Coronary artery (tissue), 2 donors: ENCODE measurements at places on chromosomes 13 and 19.

DNA sequence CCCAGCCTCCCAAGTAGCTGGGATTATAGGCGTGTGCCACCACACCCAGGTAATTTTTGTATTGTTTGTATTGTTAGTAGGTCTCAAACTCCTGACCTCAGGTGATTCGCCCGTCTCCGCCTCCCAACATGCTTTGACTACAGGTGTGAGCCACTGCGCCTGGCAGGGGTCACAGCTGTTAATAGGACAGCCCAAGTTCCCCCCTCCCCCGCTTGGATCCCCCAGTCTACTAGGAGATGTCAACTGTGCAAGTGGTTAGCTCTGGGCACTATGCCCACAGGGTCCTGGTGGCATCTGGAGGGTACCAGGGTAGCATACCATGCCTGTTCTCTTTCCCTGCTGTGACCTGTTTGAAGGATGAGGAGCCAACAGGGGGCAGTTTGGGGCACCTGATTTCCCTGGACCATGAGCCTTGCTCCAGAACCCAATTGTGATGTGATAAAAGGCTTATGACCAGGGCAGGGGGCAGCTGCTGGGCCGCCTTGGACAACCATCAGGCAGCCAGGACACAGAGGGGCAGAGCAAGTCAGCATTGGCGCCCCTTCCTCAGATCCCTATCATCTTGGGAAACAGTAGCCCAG lies at the start of gene TSPAN16:
Gene TSPAN16, plus strand, starts transcription at position 496 of the 581 bp plus-strand sequence. CDS start 138 bp downstream, outside the sequence.
- DNase-seq = no peak

DNA sequence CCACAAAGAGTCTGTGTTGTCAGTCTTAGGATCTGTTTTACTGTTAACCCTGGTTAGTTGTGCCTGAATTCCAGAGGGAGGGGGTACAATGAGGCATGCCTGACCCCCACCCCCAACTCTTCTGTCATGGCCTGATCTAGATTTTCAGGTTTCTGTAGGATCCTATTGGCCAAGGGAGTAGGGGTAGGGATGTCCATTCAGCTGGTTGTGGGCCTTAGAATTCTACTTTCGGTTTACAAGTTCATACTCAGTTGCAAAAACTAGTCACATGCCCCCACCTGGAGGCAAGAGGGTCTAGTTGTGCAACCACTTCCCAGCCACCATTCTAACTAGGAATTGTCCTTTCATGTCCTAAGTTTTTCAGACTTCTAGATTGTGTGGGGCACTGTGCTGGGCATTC lies 94.3 kb upstream of the MBNL2 start:
- no peak for DNase-seq

- no peak for DNase-seq
Measured at GRCh38 chr19:1253514-1254080, 5.2 kb downstream of the MIDN start.

DNA sequence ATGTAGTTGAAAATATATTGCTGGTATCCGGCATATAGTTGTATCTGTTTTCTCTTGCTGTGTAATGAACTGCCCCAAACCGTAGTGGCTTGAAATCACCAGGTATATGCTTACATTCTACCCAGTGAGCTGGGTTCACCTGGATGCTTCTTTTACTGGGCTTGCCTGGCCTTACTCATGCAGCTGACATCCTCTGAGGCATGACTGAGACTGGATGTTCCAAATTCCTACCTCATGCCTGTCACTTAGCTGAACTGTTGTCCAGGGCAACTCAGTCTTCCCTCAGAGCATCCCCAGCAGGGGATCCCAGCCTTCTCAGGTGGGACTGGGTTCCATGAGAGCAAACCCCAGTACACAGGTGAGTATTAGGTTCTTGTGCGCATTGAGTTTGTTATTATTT lies 66.8 kb downstream of the IFT88 start:
- no peak for DNase-seq

GRCh38 chr19:5719274-5719960 lies 529 bp downstream of the LONP1 start:
- no peak for DNase-seq

DNA sequence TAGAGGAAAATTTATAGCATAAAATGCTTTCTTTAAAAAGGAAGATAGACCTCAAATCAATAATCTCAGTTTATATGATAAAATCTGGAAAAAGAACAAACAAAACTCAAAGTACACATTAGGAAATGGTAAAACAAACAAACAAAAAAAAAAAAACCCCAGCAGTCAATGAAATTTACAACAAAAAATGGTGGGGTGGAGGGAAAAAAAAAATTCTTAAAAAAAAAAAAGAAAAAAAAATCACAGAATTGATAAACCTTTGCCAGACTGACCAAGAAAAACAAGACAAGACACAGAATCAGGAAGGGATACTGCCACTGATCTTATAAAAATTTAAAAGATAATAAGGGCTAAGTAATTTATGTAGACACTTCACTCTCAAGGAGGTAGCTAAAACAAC lies 11.2 kb downstream of the TUBGCP3 start:
- no peak for DNase-seq

- peak; percentile 82 for DNase-seq
Measured at GRCh38 chr19:51726049-51726448, 2.3 kb upstream of the HAS1 start.

DNA sequence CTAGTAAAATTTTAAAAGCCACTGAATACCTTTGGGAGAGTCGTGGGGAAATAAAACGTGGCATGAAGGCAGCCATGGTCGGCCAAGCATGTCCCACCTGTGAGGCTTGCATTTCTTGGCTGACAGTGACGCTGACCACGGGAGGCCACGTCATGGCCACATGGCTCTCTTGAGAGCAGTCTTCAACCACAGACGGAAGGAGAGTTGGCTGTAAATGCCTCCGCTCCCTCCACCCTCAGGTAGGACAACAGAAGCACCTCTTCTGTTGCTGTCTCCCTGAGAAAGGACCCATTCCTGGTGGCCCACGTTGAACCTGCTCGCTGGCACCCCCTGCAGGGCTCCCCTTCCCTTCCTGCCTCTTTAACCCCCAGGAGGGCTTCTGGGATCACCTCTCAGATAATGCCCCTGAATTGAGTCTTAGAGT lies 10.6 kb upstream of the LRRC25 start:
- no peak for DNase-seq

DNA sequence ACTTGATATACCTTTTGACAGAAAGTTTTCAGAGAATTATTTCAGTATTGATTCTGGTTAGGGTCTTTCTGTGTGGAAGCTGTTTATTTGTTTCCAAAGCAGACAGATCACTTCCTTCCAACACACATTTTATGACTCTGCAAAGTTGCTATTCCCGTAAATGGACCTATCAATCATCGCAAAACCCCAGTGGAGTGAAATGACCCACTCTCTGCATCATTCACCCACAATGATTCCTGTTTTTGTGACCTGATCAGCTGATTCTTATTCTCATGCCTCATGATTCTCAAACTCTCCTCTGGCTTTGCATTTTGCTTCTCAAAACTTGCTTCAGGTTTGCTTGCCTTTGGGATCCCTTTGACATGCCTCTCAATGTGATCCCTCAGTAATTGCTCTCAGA lies 453.7 kb downstream of the PCDH17 start:
- DNase-seq = no peak

GRCh38 chr19:15828121-15828610 lies 12.7 kb upstream of the OR10H1 start:
- DNase-seq = no peak

DNA sequence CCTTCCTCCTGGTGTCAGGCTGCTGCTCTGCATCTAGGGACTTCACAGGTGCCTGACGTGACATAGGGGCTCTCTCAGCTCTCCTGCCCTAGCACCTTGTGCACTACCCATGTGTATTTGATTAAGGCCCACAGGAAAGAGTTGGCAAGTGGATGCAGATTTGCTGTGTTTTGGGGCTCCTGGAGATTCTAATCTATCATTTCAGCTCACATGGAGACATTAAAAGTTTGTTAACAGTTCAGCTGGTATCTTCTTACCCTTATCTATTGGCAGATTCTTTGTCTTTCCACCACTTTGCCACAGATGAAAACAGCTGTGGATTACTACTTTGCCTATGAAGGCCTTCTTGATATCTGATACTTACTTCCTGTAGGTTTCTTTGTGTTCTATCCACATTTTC lies 41.9 kb downstream of the WASF3 start:
- no peak for DNase-seq

DNA sequence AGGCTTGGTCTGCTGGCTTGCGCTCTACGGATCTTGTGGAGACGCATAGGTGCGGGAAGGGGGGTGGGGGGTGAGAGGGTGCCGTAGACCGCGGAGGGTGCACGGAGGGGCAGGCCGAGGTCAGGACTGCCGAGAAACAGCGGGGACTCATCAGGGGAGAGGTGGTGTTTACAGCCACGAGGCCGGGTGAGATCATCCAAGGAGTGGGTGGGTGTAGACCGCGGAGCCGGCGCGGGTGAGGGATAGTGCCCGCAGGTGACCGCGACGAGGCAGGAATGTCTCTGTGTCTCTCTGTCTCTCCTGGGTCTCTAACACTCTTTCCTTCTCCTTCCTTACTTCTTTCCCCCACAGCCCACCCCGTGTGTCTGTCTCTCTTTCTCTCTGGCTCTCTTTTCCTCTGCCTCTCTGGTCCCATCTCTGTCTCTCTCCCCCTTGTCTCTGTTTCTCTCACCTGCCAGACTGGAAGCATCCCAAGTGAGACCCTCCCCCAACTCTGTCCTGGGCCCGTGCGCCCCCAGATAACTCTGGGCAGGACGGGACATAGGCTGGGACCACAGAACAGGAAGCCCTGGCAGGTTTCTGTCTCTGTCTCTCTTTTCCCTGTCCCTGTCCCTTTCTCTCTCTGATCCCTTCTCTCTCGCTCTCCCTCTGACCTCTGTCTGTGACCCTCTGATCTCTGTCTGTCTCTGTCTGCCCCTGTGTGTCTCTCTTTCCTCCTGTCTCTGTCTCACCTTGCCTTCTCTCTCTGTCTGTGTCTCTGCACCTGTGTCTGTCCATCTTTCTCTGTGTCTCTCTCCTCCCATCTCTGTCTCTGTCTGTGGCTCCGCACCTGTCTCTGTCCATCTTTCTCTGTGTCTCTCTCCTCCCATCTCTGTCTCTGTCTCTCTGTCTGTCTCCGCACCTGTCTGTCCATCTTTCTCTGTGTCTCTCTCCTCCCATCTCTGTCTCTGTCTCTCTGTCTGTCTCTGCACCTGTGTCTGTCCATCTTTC lies 1.8 kb upstream of the KLK4 start:
- DNase-seq = no peak

GRCh38 chr19:50416034-50416977 lies 2.4 kb upstream of the SPIB start:
- DNase-seq = no peak

GRCh38 chr13:114062754-114063153 lies 69.7 kb downstream of the RASA3 start:
- DNase-seq = no peak

GRCh38 chr13:112968910-112969691 lies at the start of gene MCF2L:
Gene MCF2L, plus strand, starts transcription at chr13:112969214. Its CDS starts 166 bp downstream, at chr13:112969380.
- DNase-seq = no peak
